ENCODE measurements at places on chromosomes 12 and 14.

- DNase-seq: no peak
Observed at GRCh38 chr12:102990419-102990818, 32.9 kb downstream of the ASCL1 start.

DNA sequence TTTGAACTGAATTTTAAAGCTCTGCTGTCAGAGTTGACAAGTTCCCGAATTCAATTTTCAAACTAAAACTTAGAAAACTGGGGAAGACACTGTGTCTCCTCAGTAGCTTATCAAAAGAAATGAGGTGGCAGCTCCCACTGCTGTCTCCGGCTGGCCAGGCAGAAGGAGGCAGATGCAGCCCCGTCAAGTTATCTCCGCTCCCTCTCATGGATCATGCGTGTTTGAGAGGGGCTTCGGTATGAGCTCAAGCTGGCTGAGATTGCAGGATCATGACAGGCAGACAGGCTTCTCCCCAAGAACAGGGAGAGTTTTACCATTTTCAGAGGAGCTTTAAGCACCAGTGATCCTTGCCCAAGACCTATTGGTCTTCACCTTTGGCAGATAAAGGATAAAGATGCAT is 88.8 kb downstream of the NEDD1 start:
- no peak for DNase-seq

DNA sequence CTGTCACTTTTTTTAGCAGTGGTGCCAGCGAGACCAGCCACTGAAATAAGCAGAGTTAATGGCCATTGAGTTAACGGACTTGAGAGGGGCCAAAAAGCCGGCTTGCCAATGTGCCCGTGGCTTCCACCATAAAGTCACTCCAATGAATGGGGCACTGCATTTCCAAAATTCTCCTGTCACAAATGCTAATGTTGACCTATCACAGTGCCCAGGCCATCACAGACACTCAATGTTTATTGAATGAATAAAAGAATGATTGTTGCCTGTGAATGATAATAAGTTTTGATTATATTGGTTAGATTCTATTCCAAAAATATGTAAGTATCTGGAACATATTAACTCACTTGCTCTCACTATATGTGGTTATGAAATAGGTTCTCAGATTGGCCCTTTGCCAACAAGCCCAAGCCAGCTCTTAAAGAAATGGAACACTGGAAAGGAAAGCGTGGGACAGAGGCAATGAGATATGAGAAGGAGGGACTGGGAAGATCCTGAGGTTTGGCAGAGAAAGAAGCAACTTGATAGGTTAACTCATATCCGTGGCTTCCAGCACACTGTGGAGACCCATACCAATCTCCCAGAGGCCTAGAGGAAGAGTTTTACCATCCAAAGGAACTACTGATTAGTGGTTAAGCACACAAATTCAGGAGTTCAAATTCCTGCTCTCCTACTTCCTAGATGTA is 108.7 kb downstream of the BTG1 start:
- no peak for DNase-seq

GRCh38 chr12:90323217-90323616 is 614.6 kb upstream of the ATP2B1 start:
- no peak for DNase-seq

DNA sequence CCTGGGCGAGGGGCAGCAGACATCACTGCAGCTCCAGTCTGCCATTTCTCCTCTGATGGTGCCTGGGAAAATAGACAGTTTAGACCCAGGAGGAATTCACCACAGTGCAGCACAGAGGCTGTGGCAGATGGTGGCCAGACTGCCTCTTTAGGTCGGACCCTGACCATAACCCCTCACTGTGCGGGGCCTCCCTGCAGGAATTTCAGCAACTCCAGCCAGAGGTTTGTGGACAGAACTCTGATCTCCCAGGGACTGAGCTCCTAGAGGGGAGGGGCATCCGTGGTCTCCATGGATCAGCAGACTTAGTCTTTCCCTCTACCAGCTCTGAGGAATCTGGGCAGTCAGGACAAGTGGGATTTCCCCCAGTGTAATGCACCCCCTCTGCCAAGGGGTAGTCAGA is 106.5 kb downstream of the ZC3H14 start:
- no peak for DNase-seq

DNA sequence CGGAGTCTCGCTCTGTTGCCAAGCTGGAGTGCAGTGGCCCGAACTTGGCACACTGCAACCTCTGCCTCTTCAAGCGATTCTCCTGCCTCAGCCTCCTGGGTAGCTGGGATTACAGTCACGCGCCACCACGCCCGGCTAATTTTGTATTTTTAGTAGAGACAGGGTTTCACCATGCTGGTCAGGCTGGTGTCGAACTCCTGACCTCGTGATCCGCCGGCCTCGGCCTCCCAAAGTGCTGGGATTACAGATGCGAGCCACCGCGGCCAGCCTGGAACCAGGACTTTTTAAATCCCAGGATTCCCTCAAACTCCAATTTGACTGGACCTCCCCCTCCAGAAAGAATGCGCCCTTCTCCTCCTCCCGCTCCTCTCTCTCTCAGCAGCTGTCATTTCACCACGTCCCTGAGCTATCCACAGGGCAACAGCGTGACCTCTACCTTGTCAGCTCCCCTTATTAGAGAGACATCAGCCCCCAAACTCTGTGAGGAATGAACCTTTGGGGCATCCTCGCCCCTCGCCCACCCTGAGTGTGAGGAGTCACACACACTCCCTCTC is 2.0 kb downstream of the ESYT1 start:
- no peak for DNase-seq

GRCh38 chr12:111730420-111730819 is 36.3 kb upstream of the ALDH2 start:
- no peak for DNase-seq

DNA sequence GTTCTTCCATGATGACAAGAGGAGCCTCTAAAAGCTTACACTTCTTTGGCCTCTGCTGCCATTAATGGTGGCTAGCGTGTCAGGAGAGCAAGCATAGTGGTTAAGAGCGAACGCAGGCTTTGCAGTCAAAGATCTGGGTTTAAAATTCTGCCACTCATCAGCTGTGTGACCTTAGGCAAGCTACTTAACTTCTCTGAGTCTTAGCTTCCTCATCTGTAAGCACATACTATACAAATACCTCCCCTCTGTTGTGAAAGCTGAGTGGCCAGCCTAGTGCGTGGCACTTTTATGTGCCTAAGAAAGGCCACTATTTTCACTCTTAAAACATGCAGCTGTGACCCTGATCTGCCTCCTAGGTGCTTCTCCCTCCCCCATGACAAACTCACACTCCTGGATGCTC is 11.6 kb downstream of the APPL2 start:
- DNase-seq: no peak

DNA sequence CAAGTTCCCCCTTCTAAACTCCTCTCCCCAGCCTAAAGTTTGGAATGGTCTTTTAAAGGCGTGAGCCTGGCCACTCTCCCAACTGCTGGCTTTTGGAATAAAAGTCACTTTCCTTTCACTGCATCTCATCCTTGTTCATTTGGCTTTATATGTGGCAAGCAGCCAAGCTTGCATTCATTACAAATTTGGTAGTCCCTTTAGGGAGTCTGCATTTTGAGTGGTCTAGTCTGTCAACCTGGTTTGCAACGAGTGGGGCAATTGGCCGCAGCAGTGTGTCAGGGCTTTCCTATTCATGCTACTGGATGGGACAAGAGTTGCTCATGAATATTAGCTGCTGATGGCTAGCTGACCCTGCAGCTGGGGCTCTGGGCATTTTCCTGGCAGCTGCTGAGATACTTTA is 57.0 kb downstream of the CATSPERB start:
- no peak for DNase-seq

GRCh38 chr12:79696416-79696815 is 5.7 kb upstream of the PAWR start:
- no peak for DNase-seq

- no peak for DNase-seq
Observed at GRCh38 chr12:78473136-78473535, 391.4 kb upstream of the SYT1 start.

- no peak for DNase-seq
Observed at GRCh38 chr14:51462182-51462581, 189.5 kb upstream of the FRMD6 start.

DNA sequence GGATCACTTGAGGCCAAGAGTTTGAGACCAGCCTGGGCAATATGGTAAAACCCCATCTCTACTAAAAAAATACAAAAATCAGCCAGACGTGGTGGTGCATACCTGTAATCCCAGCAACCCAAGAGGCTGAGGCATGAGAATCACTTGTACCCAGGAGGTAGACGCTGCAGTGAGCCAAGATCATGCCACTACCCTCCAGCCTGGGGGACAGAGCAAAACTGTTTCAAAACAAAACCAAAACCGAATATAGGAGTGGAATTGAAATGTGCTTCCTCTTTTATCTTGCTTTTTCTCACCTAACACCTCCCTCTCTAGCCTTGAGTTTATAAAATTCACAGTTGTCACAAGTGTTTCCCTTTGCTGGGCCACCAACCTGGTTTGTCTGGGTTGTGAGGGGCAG is 181.9 kb downstream of the PAH start:
- no peak for DNase-seq

- no peak for DNase-seq
Observed at GRCh38 chr14:104448721-104449120, 130.8 kb upstream of the C14orf180 start.

- DNase-seq: no peak
Observed at GRCh38 chr12:116633476-116633875, 74.3 kb downstream of the MAP1LC3B2 start.

GRCh38 chr14:94203473-94204210 is 29.5 kb downstream of the PPP4R4 start:
- DNase-seq: no peak

DNA sequence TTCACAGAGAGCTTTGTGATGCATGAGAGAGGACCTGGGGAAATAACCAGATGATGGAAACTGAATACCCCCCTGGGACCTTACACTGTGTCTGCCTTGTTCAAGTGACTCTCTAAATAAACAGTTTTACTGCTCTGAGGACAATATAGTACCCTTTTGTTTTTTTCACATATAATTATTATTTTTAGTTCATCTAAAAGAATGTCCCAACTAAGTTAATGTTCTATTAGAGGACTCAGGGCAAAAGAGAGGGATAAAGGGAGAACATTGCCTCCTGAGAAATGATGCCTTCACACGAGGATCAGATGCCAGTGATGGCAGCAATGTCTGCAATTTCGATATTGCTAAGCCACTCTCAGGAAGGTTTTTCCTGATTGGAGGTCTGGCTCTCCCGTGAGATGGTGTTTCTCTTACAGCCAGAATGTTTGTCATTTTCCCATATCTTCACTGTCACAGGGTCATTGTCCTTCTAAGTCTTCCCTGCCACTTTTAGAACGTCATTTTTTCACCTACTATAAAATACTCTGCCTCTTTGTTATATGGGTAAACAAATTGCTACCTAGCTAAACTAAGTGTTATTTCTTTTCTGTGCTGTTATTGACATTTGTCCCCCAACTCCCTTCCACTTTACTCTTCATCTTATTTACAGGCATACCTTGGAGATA is 201.6 kb downstream of the RAD51B start:
- DNase-seq: no peak
